ENCODE measurements at places on chromosomes 3 and 15.
A peak's percentile ranks its signal among the peaks of the same experiment; 100 is the strongest.

DNA sequence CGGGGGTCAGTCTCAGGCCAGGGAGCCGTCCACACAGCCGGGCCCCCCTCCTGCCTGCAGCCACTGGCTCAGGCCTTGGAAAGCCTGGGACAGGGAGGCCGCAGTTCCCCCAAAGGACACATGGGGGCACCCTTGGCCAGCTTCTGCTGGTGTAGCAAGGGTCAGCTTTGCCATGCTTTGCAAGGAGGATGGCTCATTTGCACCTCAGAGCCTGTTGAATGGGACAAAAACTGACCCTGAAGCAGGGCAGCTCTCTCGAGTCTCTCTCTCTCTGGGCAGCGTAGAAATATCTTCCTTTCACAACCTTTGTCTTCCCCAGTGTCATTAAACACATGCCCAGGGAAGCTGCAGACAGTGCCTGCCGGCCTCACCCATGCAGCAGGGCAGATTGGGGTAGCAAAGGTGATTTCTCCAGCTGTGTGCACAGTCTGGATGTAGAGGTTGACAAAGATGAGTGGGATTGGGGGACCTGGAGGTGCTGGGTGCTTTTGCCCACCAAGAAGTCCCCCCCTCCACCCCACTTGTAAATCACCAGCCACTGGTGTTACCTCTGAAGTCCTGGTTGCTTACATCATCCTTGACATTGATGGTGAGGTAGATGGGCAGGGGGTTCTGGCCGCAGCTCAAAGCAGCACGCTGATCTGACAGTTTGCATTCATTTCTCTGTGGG lies 17.4 kb upstream of the EHD4 start:
- DNase-seq = peak; percentile 70

DNA sequence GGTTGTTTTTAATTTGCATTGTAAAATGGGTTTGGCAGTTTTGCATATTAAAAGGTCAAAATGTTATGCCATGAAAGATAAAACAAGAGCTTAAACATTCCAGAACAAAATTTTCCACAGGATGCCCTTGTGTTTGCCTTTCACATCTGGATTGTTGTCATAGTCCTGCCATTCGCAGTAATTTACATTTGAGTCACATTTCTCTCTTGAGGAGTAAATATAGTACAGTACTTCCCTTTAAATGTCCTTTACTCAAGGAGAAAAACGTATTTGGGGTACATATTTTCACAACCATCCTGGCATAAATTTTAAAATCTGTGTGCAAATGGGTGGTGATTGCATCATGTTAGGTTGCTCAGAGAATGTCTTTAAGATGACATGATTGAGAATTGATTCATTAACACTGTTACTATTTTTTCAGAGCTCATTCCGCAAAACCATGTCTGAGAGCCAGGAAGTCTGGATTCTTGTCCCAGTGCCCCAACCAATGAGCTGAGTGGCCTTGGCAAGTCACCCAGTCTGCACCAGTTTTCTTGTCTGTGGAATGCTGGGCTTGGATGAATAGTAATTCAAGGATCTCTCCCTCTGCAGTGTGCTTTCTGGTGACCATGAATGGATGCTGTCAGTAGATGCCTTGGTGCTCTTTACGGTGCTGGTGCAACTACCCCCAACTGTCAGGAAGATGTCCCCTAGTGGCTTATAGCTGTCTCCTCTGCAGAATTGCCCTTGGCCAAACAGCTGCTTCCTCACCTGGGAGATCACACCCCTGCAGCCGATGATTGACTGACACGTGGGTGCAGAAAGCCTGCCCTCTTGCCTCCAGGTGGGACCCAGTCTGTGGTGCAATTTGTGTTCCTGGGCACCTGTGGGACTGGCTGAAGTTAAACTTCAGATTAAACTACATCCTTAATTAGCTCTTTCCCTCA lies 43.0 kb downstream of the ABHD5 start:
- peak; percentile 53 for DNase-seq

DNA sequence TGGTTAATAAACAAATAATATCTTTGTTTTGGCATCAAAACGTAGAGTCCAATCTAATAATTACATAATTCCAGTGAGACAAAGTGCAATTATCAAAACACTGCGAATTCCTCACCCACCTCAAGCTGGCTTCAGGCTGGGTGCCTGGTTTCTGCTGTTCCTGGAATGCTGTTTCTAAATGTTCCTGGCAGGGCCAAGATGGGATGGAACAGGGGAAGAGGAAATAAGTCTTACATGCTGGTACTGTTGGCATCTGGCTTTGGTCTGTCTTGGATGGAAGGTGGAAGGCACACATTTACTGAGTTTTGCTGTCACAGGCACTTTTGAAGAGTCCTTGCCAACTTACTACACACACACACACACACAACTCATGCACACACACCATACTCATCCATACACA lies 101.9 kb upstream of the SLCO3A1 start:
- DNase-seq = no peak

DNA sequence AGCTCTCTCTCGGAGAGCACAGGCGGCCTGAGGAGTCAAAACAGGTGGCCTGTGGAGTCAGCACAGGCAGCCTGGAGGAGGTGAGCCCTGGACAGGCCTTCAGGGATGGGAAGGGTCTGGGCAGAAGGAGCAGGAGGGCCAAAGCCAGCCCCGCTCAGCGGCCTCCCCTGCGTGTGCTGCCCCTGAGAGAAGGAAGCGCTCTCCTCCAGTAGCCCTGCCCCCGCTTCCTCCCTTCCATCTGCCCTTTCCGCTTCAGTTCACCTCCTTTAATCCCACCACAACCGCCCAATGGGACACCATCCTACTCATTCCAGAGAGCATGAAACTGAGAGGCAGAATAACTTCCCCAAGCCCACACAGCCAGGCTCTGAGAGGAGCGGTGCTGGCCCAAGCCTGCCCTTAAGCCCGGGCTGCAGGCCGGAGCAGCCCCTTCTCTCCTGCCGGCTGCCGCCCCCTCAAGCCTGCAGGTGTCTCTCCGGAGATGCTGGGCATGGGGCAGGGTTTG lies 3.2 kb upstream of the NR2E3 start:
- no peak for DNase-seq

DNA sequence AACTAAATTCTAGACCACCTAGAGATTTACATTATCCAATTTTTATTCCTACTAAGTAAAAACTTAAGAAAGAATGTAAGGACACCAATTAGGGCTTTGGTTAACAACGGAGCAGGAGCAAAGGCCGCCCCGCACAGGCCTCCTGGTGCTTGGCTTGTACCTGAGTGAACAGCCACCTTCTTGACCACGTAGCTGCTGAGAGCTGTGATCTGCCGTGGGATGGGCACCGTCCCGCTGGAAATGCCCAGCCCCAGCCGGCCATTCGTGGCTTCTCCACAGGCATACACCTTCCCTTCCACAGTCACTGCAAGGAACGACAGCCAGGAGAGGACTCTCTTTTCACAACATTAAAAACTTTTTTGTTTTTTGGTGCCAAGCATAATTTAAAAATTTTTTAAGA lies 79.6 kb upstream of the OCA2 start:
- no peak for DNase-seq

- no peak for DNase-seq
Measured at GRCh38 chr15:81105545-81105944, 28.5 kb upstream of the CFAP161 start.

DNA sequence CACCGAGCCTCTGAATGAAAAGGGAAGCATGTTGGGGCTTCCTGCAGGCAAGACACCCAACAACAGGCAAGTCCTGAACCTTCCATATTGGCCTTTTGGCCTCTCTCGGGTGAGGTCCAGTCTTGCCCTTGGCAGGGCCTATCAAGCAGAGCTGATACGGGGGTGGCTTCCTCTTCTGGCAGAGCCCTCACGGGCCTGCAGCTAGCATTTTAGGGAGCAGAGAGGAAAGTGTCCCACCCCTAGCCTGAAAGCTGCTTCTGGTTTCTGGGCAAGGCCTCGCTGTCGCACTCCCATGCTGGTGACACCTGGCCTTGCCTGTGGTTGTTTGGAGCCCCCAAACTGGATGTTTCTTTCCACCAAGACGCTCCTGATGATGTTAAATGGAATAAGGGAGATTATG lies 31.8 kb upstream of the CTSH start:
- DNase-seq = no peak

DNA sequence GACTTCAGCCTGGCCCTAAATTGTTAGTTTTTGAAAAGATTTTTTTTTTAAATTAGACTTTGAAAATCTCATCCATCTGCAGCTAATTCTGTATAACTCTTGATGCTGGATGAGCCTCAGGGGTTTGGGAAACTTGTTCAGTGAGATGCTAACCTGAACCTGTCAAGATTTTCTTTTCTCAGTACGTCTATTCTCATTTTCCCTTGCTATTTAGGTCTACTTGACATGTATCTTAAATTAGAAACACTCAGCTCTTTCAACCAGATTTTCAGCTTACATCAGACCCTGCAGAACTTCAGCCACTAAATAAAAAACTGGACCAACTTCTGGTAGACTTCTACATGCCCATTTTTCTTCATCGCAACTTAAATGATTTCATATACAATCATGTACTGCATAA lies 61.4 kb downstream of the MFSD1 start:
- DNase-seq = no peak

DNA sequence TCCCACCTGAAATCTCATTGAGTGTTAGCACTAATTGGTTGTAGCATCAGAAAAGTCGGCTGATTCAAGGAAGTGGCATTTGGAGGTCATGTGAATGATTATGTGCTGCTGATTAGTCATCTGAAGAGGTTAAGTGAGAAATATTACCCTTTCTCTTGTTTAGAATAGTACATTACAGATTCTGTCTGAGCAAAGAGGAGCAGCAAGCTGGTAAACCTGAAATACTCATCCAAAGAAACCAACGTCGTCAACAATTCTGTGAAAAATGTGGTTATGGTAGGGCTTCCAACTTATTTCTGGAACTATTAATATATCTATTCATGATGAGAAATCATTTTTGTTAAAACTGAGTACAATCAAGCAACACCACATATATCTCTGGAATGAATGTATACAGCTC lies 1024.9 kb downstream of the TUSC7 start:
- peak; percentile 13 for DNase-seq

GRCh38 chr3:182921665-182922355 lies 58.5 kb downstream of the DCUN1D1 start:
- DNase-seq = peak; percentile 55

GRCh38 chr3:141804778-141805639 lies 41.8 kb downstream of the GRK7 start:
- no peak for DNase-seq

- peak; percentile 94 for DNase-seq
Measured at GRCh38 chr3:149575961-149576564, 81.8 kb downstream of the WWTR1 start.

- no peak for DNase-seq
Measured at GRCh38 chr3:48427630-48427962, 2.3 kb downstream of the PLXNB1 start.

- no peak for DNase-seq
Measured at GRCh38 chr3:53498806-53499641, 4.6 kb downstream of the CACNA1D start.

GRCh38 chr3:169660709-169661360 lies 2.7 kb downstream of the MECOM start:
- DNase-seq = no peak

GRCh38 chr15:66089049-66089448 lies 164.5 kb downstream of the MEGF11 start:
- DNase-seq = no peak

- no peak for DNase-seq
Measured at GRCh38 chr3:108487439-108487838, 23.0 kb downstream of the MYH15 start.

- no peak for DNase-seq
Measured at GRCh38 chr3:127056281-127056680, 73.4 kb downstream of the PLXNA1 start.

DNA sequence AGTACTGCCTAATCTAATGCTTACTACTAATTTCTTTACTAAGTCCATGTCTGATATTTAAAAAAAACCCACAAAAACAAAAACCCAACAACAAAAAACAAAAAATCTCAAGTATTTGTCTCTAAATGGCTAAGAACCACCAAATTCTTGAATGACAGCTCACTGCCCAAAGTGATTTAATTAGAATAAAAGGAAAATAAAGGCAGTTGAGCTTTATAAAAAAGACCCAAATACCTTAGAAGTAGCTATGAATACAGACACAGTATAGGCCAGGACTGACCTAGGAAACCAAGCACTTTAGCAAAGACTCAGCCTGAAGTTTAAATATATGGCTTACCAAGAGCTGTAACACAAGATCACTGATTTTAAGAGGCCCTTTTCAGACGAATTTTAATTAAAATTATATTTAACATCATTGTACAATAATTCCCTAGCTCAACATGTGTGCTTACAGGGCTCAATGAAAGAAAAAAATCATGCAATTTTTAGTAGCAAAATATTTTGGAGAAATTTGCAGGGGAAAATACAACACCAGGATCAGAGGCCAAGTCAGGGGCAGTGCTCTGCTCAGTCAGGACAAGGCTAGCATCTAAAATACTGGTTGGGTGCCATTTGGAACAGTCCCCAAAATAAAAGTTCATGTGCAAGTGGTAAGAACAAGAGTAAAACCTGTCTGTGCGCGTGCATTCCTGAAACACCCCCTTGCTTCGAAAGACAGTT lies 24.8 kb downstream of the UQCC5 start:
- no peak for DNase-seq

- DNase-seq = no peak
Measured at GRCh38 chr3:175082631-175083030, 223.5 kb downstream of the NAALADL2 start.

DNA sequence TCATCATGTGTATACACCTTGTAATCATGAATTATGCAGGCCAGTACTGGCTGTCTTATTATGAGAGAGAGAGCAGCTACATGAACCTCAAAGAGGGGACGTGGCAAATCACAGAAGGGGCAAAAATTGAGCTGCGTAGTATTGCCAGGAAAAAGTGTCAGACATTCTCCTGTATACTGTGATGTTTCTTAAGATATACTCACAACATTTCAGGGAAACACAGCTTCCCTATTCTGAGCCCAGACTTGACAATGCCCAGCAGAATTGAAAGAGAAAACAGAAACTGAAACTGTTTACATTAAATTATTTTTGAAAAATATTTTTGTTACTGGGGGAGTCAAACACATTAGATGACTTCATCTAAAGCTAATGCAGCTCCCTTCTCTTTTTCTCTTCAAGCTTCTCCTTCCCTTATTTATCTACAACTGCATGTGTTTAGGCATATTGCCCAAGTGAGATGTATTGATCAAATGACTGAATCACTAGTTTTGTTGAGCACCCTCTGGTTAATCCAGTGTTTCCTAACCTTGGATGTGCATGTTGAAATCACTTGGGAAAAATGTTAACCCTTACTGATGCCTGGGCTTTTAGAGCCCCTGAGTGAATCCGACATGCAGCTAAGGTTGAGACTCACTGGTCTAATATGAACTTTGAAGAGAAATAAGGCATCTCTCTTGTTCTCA lies 39.5 kb downstream of the CADPS start:
- DNase-seq = peak; percentile 3

DNA sequence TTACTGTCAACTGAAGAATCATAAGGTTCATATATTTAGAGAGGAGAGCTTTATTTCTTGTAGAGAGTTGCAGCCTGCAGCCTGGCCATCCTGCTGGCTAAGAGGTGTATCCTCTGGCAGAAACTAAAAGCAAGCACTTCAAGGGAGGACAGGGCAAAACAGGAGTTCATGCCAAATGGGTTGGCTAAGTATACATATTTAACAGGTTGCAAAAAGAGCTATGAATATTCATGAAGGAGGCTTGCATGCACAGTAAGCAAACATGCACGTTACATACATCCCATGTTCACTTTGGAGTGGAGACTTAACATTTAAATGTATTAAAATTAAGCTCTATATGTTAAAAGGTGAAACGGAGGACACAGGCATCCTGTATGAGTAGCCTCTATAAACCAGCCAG lies 354.4 kb downstream of the ERC2 start:
- DNase-seq = no peak
